ENCODE measurements at places on chromosomes 12 and 14.

DNA sequence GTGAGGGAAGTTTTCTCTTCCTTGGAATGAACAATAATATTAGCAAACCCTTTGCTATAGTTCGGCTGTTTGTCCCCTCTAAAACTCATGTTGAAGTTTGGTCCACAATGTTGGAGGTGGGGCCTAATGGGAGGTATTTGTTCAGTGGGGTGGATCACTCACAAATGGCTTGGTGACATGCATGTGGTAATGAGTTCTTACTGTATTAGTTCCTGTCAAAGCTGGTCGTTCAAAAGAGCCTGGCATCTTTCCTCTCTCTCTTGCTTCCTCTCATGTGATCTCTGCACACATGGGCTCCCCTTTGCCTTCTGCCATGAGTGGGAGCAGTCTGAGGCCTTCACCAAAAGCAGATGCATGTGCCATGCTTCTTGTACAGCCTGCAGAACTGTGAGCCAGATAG lies 13.1 kb upstream of the PPP4R4 start:
- DNase-seq: no peak

DNA sequence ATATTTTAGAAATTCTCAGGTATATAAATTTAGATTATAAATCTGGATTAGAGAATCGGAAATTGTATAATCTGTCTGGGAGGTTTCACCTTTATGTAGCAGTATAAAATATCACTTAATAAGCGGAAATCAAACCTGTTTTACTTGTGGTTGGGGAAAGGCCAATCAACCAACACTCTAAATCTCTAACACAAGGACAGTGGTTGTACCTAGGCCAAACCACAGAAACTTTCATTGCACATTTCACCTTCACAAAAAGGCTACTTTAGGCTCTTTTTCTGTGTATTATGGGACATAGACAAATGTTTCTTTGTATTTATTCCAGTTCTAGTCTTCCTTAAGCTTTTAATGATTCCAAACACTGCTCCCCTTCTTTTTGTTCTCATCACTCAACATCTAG lies 19.8 kb downstream of the ERH start:
- no peak for DNase-seq

- no peak for DNase-seq
Observed at GRCh38 chr12:124053851-124054250, 80.8 kb downstream of the ZNF664 start.

DNA sequence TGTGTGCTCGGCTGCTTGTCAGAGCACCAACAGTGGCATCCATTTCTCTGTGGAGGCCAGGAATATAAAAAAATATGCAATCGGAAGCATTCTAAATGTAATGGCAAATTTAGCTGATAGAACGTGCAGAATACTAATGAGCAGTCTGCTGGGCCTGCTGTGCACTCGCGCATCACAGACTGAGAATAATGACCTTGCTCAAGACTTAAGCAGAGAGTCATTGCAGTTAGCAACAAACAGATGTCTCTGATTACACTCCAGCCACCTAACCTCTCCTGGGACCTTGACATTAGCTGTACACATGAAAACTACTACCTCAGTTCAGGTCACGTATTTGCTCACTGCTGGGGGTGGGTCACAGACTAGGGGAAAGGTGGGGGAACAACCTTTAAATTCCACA lies 269.2 kb upstream of the DAAM1 start:
- DNase-seq: no peak

DNA sequence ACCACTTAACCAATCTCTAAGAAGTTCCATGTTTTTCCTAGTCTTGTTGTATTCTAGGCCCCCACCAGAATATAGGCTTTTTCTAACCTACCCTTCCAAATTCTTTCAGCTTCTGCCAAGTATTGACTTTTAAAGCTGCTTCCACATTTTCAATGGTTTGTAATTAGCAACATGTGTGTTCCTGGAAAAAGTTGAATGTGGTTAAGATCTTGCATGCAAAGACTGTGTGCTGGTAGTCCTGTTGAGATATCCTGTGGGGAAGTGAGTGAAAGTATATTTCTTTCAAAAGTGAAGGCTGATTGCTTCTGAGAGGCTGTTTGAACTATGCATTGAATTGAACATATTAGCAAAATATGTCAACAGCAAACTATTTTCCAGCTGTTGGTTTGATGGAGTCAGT lies 646 bp upstream of the OR6C4 start:
- DNase-seq: no peak

- DNase-seq: no peak
Observed at GRCh38 chr14:104421401-104421821, 158.2 kb upstream of the C14orf180 start.

DNA sequence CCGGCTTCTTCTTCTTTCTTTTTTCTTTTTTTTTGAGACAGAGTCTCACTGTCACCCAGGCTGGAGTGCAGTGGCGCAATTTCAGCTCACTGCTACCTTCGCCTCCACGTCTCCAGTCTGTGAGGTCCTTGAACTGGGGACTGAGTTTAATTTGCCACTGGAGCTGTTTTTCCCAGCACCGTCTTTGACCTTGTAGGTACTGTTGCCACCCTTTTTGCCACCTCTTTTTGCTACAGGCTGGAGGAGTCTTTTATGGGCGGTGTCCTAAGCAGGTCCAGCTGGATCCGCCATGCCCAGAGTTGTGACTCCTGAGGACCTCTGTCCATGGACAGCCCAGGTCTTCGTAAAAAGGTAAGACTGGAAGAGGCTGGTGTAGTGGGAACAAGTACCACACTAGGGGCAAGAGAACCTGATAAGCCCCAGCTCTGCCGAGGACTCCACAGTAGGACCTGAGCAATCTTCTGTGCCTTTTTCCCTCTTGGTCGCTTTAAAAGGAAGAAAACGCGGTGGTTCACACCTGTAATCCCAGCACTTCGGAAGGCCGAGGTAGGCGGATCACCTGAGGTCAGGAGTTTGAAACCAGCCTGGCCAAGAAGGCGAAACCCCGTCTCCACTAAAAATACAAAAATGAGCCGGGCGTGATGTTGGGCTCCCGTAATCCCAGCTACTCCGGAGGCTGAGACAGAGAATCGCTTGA lies 946 bp downstream of the RNU4-2 start:
- peak; percentile 49 for DNase-seq

DNA sequence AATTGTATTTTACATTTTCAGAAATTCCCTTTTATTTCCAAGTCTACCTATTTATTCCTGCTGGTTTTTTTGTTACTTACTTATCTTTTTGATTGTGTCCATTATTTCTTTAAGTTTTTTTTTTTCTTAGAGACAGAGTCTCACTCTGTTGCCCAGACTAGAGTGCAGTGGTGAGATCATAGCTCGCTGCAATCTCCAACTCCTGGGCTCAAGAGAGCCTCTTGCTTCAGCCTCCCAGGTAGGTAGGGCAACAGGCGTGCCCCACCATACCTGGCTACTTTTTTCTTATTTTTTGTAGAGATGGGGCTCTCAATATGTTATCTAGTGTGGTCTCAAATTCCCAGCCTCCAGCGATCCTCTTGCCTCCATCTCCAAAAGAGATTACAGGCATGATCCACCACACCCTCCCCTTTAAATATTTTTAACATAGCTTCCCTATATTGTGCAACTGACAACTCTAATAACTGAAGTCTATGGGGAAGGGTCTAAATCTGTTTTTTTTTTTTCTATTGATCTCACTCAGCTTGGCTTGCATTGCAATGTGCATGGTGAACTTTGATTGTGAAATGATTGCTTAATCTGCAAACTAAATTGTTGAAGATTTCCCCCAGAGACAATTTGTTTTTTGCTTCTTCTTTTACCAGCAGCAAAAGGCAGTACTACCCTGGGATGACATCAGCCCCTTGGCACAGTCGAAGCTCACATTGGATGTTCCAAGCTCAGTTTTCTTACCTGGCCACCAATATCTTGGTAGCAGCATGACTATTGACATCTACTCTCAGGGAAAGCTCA lies 25.7 kb upstream of the COCH start:
- DNase-seq: no peak

- DNase-seq: no peak
Observed at GRCh38 chr14:49853158-49853477, 530 bp upstream of the NEMF start.

GRCh38 chr14:72495668-72496067 lies 398.2 kb downstream of the DPF3 start:
- DNase-seq: no peak

GRCh38 chr14:35286707-35287106 lies 5.5 kb upstream of the PSMA6 start:
- no peak for DNase-seq

GRCh38 chr12:31353750-31354708 lies 28.1 kb upstream of the SINHCAF start:
- DNase-seq: no peak

GRCh38 chr12:71958056-71958455 lies 19.4 kb downstream of the TPH2 start:
- no peak for DNase-seq

DNA sequence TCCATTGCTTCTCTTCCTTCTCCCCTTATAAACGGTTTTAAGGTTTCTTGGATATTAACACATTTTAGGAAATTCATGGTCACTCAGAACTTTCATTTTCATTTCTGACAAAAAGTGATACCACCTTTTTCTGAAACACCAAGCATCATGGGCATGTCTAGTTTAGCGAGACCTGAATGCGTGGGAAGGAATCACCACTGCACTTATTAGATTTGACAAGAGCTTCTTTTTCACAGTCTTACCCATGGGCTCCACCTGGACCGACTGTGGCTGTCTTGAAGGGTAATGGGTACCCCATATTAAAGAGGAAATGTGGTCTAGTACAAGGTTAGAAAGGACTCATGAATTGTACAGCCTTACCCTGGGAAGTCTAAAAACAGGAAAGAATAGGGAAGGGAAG lies 95.4 kb downstream of the KCNK10 start:
- DNase-seq: no peak

- no peak for DNase-seq
Observed at GRCh38 chr12:51908876-51909592, 1.7 kb downstream of the ACVRL1 start.

- DNase-seq: no peak
Observed at GRCh38 chr14:84095681-84096080, 1434.3 kb upstream of the FLRT2 start.

- no peak for DNase-seq
Observed at GRCh38 chr12:58252914-58253313, 311.5 kb downstream of the ATP23 start.

DNA sequence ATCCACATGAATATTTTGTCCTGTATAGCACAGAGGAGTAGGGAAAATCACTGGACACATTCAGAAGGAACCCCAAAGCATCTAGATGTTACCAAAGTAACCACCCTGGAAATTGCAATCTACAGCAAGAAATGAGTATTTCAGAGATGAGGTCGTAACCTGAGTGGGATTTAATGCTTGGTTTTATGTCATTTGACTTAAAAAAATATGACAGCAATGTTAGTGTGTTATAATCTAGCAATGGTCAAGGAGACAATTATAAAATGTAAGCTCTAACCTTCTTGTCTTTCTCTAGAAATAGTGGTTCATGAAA lies 256.6 kb downstream of the NAV3 start:
- no peak for DNase-seq

- no peak for DNase-seq
Observed at GRCh38 chr14:95322651-95323050, 2.9 kb upstream of the CLMN start.

DNA sequence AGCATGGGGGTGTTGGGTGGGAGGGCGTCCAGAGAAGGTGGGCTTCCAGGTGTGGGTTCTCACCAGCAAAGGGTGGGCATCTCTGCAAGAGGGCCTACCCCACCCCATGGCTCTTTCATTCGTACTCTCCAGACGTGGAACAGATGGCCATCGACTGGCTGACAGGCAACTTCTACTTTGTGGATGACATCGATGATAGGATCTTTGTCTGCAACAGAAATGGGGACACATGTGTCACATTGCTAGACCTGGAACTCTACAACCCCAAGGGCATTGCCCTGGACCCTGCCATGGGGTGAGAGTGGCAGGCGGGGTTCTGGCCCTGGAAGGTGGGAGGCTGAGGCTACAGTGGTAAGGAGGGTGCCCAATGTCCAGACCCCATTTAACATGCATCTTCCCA lies 6.7 kb upstream of the LRP1-AS start:
- no peak for DNase-seq

All from activated naive CD4-positive, alpha-beta T cell treated with Interleukin-2 at 50 U/mL for 16 hours (primary cell).